ENCODE measurements at places on chromosomes 3 and 15.

- no peak for DNase-seq
Measured at GRCh38 chr3:178079966-178080365, 456.3 kb upstream of the KCNMB2 start.

DNA sequence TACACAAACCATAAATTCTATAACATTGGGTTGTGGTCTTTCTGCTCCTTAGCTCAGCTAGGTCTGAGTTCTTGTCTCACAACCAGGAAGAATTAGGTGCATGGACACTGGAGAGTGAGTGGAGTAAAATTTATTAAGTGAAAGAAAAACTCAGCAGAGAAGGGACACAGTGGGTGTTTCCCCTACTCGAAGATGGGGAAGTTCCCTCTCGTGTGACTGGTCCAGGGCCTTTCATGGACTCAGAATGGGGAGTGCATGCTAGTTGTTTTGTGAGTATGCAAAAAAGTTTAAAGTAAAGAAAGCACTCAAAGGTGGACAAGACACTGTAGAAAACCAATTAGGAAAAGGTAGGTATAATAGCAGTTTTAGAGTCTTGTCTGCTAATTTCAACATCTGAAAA is 215.5 kb upstream of the RORA start:
- DNase-seq = no peak

DNA sequence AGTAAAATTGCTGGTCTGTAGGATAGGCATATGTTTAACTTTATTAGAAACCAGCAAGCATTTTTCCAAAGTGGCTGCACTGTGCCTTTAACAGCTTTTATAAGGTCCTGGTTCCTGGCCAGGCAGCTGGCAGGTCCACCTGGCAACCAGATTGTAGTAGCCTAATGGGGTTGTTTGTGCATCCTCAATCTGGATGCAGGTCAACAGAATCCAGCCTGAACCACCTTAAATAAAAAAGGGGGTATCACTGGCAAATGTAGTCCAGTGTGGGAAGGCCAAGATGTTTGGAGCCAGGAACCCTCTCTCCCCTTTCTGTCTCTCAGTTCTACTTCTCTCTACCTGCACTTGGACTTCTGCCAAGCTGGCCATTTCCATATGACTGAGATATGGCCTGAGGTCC is 200.3 kb downstream of the ZNF621 start:
- DNase-seq = no peak

DNA sequence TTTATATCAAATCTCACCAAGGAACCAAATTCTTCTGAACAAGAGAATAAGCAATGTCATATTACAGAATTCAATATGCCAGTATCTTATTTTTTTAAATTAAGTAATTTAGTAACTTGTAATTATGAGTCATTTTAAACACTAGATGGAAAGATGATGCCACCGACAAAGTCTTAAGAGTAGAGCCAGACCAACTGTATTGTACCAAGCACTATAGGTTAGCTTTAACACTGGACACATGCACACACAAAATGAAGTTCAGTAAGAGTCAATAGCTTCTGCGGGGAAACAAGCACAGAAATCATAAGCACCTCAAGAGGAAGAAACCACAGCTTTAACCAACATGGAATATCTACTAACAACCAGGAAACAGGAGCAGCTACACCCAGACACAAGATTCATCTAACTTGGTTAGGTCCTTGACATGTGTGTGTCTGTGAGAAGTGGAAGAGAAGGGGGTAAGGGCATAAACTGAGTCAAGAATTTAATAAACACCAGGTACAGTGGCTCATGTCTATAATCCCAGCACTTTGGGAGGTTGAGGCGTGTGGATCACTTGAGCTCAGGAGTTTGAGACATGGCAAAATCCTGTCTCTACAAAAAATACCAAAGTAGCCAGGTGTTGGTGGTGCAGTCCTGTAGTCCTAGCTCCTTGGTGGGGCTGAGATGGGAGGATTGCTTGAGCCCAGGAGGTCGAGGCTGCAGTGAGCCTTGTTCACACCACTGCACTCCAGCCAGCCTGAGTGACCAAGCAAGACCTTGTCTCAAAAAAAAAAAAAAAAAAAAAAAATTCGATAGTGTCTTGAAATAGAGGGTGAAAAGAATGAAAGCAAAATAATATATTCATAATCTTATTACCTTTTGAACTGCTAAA is 28.9 kb downstream of the DENND4A start:
- no peak for DNase-seq

DNA sequence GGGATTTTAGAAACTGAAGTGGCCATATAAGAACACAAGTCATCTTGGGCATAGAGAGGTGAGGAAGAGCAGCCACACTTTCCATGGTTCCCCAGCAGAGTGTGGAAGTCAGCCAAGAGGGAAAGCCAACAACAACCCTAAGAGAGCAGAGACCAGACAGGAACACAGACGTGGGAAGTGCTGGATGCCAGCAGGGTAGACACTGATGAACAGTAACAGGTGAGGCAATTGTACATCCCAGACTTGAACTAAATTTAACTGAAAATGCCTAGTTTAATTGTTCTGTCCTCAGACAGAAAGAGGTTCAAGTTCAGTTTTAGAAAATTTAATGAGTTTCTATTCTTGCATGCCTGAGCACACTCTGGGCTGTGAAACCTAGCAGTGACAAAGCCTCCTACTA is 212.1 kb downstream of the ATP8B4 start:
- no peak for DNase-seq

- no peak for DNase-seq
Measured at GRCh38 chr3:178458313-178459037, 77.8 kb upstream of the KCNMB2 start.

- no peak for DNase-seq
Measured at GRCh38 chr3:71142441-71143161, 440.9 kb downstream of the FOXP1 start.

DNA sequence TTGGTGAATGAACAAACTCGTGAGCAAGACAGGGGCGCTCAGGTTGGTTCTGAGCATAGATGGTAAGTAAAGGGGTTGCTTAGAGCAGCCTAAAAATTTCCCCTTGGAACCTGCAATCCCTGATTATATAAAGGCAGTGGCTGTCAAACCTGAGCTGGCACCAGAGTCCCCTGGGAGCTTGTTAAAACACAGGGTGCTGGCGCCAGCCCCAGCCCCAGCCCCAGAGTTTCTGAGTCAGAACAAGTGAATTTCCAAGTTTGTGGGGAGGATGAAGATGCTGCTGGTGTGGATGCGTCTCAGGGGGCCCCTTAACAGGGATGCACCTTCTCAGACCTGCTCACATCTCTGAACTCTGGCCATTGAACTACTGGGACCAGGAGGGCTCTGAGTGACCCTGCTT is 48.2 kb downstream of the FEM1B start:
- no peak for DNase-seq

GRCh38 chr15:71509139-71509538 is 301.2 kb upstream of the NR2E3 start:
- no peak for DNase-seq

DNA sequence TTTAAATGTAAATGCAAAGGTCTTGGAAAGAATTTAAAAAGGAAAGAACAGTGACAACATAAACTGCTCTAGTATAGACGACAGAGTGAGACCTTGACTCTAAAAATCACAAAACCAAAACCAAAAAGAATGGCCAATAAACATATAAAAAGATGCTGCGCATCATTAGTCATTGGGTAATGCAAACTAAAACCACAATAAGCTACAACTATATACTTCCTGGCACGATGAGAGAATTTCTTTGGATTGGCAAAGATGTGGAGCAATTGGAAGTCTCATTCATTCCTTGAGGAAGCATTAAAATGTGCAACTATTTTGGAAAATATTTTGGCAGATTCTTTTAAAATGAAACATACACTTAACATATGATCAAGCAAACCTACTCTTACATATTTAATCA is 98.7 kb upstream of the ZPLD1 start:
- DNase-seq = no peak
